ENCODE measurements at places on chromosomes 1 and 21.
A peak's percentile ranks its signal among the peaks of the same experiment; 100 is the strongest.

- peak; percentile 74 for DNase-seq
Observed at GRCh38 chr1:207811920-207812720, 60.3 kb downstream of the CD46 start.

GRCh38 chr1:155329980-155330598 is 9.4 kb downstream of the RUSC1 start:
- no peak for DNase-seq

- no peak for DNase-seq
Observed at GRCh38 chr1:185916861-185917260, 182.7 kb downstream of the HMCN1 start.

DNA sequence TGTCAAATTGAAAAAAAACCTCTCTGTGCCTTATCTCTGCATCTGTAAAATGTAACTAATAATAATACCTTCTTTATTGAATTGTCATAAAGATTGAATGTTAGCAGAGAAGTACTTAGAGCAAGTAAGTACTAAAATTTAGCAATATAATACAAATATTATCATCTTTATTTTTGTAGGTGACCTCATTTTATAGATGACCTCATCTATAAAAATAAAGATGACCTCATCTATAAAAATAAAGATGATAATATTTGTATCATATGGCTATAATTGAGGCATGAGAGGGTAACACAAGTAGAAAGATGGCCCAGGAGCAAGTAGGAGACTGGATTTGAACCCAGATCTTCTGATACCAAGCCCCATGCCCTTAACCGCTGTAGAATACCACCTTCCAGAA is 193.2 kb upstream of the FOXD3 start:
- no peak for DNase-seq

DNA sequence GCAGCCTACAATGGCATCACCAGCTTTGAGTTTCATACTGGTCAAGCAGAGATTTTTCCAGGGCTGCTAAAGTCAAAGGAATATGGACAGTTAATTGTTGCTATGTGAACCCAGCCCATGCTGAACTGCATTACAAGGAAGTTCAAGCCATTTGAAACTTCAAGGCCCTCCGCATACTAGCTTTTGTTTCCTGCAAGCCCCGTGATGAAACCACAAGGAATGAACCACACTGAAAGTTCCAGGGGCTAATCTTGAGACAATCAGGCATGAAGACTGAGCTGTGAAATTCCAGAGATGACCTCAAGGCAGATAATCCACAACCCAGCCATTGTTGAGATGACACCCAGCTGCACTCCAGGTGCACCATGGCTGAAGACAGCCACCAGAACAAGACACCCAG is 180.8 kb downstream of the C1orf21 start:
- DNase-seq, result no peak

- DNase-seq, result no peak
Observed at GRCh38 chr1:222048094-222048595, 306.3 kb upstream of the DUSP10 start.

DNA sequence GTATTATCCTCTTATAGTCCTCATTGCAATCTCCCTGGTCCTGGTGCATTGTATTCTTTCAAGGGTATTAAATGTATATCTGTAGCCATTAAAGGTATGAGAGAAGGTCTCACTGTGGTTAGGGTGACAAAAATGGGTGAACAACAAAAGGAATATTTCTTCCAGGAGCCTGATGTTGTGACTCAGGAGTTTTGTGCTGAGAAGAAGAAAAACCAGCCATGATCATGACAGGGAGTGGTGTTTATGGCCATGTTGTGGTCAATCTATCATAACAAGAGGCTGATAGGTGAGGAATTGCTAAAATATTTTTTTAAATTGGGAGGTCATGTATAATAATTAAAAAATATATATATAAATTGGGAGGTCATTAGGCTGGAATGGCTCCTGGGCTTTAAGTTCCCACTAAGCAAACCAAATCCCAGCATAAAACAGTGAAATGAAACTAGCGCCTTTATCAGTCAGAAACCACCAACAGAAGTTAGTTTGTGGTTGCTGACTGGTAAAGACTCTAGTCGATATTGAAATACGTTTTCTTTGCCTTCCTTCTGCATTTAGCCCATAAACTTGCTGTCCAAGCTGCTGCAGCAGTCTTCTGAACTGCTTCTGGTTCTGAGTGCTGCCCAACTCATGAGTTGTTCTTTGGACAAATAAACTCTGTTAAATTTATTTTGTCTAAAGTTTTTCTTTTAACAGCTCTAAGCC is 60.3 kb downstream of the TBX19 start:
- no peak for DNase-seq

DNA sequence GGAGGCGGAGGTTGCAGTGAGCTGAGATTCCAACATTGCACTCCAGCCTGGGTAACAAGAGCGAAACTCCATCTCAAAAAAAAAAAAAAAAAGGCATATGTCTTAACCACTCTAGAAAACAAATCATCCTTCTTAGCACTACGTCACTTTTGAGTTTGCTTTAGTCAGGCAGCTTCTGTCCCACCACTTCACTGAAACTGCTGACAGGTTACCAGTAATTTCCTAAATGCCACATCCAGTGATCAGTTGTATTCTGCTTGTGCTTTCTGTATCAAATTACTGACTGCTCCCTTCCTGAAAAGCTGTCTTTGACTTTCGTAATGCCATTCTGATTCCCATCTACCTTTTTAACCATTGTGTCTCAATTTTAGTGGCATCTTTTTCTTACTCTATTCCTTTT is 21.7 kb downstream of the RCOR3 start:
- DNase-seq, result no peak

GRCh38 chr1:66364578-66365391 is 169.2 kb upstream of the SGIP1 start:
- no peak for DNase-seq

GRCh38 chr1:212554401-212554800 is 54.2 kb upstream of the ATF3 start:
- DNase-seq, result no peak

DNA sequence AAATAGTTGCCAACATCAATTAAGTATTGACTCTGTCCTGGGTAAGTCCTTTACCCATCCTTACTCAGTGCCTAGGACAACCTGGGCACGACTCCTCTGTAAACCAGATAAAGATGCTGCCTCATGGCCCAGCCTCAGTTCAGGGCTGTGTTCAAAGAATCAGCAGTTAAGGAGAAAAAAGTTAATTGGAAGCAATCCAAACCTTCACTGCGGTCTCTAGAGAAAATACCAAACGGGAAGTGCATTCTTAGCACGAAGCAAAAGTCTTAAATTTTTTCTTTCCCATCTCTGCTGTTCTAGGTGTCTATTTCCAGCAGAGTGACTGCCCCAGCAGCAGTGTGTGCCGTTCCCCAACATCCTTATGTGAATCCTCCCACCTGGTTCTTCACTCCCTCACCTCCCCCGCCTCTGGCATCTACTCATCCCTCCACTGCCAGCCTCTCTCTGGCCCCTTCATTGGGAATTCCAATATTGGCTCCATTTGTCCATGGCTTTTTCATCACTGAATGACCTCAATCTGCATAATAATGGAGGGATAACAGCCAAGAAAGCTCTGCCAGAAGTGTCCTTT is 23.2 kb downstream of the KANK4 start:
- DNase-seq, result no peak

DNA sequence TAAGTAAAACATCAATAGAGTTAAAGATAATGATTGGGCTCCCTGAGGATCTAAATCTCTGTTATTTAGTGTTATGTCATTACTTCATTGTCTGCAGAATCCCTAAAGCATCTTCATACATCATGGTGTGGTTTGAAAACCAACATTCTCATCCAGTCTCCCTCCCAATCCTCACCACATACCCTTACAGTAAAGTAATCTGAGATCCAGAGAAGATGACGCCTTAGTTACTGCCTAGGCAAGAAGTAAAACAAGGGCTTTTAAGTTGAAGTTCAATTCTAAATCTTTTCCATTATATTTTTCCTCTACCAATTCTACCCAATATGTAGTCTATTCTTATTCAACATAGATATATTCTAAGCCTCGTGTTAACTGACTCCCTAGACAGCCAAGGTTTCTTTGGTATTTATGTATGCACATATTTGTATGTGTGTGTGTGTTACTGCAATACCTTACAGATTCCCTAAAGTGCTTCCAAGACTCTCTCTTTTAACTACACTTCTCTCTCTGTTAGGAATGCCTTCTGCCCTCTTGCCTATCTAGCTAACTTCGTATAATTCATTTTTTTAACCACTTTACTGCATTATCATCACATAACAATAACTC is 17.3 kb downstream of the DPH5 start:
- DNase-seq, result no peak

DNA sequence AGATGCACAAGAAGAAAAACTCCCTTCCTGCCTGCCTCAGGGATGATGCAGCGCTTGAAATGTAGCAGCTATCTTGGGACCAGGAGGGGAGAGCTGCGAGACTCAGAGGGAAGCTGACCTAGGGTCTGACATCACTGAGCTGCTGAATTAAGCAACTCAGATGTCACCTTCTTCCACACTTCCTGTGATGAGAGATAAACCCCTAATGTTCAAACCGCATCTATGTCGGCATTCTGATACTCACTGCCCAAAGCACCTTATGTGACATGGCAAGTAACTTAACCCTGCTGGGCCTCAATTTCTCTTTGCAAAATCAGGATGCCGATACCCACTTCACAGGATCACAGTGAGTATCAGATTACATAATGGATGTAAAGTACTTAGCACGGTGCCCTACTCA is 9.1 kb upstream of the AK2 start:
- no peak for DNase-seq

GRCh38 chr1:117127795-117128194 is 6.2 kb upstream of the TRIM45 start:
- no peak for DNase-seq

DNA sequence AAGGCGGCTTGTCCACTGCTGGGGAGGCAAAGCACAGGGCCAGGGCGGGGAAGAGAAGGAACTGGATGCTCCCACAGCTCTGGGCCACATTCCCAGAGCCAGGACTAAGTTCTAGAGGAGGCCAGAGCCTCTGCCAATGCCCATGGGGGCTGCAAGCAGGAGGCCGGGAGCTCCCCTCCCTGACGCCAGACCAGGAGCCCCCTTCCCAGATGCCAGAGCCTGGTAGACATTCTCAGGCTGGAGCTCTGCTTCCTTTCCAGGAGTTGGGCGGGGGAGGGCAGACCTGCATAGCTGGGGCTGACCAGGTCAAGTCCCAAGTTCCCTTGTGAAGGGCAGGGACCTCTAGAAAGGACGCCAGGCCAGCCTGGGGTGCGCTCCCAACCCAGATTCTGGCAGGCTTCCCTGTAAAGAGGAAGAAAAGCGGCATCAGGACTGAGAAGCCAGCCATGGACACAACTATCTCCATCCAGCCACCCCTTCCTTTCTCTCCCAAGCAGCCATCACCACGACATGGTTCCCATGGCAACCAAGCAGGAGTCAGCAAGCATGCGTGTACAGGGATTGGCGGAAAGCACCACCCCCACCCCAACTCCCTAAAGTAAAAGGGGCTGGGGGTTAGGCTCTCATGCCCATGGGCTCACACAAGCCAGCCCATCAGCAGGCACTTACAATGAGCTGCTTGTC is 13.4 kb downstream of the KIF21B start:
- peak; percentile 56 for DNase-seq

DNA sequence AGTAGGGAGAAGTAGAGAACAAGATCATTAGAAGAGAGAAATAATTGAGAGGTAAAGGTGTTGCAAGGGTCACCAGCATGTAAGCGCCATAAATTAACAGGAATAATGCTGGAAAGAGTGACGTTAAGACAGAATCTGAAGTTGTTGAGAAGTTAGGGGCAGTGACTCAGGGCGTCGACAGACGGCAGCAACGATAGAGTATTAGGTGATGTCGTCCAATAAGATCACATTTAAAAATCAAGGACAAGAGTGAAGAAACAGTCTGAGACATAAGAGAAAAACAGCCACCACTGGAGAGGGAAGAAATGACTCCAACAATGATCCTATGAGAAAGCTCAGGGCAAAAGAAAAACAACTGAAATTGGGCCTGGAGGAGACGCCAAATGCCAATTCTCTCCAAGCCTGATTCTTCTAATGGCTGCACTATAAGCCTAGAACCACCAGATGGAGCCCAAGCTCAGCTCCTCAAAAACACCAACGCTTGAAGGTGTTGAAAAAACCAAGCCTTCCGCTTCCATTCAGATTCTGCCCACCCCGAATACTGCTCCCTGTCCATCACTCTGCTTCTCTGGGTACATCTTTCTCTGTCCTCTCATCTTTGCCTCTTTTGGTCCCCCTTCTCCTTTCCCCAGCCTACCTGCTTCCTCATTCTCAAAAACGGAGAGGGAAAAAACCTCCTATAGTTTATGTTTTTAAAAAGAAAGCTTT is 70.0 kb downstream of the LUZP1 start:
- DNase-seq, result no peak

- DNase-seq, result no peak
Observed at GRCh38 chr1:56301791-56302190, 277.6 kb downstream of the PLPP3 start.

DNA sequence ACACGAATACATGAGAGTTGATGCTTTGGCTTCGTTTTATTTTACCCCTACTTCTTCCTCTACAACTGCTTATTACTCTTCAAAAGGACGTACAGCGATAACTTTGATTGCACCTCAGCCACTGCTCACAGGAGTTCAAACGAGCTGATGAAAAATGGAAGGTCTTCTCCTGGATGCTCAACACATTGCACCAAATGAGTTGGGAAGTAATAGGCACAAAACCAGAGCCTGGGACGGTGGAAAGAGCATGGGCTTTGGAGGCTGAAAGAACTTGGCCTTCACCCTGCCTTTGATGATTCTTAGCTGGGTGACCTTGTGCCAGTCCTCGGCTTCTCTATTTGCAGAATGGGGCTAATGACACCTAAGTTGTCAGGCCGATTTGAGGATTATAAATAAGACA is 4.8 kb downstream of the CD53 start:
- no peak for DNase-seq
